ENCODE measurements at places on chromosomes 6 and 20.

DNA sequence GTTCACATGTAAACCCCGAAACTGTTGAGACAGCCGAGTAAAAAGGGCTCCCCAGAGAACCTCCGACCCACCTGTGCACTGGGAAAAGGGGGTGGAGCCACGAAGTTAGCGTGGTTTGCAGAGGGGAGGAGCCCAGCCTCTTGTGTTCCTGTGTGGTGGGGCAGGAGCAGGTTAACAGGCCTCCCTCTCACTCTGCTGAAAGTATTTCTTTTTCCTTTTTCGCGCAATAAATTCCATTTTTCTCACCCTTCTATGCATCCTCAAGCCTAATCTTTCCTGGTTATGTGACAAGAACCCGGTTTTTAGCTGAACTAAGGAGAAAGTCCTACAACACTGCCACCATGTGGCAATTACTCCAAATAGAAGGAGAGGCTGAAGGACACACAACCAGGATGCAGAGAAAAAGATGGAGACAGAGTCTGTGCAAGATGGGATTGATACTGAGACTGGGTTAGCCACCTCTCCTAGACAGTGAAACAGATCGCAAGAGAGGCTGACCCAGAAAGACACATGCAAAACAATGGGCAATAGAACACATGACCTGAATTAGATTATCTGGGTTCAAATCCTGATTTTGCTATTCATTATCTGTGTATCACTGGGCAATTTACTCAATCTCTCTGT lies 168.7 kb upstream of the PRSS16 start:
- DNase-seq = peak; percentile 18

- no peak for DNase-seq
These were observed 172.3 kb downstream of the OGFRL1 start for GRCh38 chr6:71460933-71461332.

GRCh38 chr6:36967757-36968156 lies 13.2 kb downstream of the PI16 start:
- no peak for DNase-seq

- DNase-seq = no peak
These were observed 183.9 kb upstream of the MCHR2 start for GRCh38 chr6:100177956-100178355.

- DNase-seq = no peak
These were observed 65.3 kb upstream of the VGLL2 start for GRCh38 chr6:117200067-117200466.

- DNase-seq = peak; percentile 8
These were observed 12.1 kb downstream of the TRIM31 start for GRCh38 chr6:30100585-30101443.

Measured in activated CD4-positive, alpha-beta T cell treated with anti-CD3 and anti-CD28 coated beads, Interleukin-2, amount 50 U/mL, for 4 hours (primary cell).